ENCODE measurements at places on chromosomes 11 and 22.

DNA sequence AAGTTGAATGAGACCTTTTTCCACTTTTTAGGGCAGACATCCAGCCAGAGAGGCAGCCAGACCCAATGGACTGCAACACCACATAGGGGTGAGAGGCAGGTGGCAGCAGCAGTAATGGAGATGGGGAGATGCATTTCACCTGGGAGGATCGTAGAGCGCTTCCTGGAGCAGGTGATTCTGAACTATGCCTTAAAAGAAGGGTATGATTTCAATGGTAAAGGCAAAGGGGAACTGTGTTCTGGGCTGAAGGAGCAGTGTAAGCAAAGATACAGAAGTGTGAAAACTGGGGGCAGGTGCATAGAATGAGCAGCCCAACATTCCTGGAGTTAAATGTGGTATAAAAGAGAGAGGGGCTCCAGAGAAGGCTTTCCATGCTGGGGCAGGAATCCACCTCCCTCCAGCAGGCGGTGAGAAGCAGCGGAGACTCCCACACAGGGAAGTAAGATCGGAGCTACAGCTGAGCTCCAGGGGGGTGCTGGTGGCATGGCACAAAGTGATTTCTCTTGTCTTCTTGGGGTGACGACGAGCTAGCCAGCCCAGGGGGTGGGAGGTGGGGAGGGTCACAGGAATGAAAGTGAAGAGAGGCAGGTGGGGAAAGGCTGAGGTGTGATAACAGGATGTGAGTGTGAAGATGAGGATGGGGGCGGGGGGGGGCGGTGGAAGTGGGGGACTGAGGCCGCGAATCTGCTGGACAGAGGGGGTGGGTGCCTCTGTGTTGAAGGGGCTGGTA lies 4.3 kb upstream of the SERHL2 start:
- no peak for DNase-seq

GRCh38 chr22:25780673-25781072 lies 38.7 kb downstream of the MYO18B start:
- DNase-seq: no peak

DNA sequence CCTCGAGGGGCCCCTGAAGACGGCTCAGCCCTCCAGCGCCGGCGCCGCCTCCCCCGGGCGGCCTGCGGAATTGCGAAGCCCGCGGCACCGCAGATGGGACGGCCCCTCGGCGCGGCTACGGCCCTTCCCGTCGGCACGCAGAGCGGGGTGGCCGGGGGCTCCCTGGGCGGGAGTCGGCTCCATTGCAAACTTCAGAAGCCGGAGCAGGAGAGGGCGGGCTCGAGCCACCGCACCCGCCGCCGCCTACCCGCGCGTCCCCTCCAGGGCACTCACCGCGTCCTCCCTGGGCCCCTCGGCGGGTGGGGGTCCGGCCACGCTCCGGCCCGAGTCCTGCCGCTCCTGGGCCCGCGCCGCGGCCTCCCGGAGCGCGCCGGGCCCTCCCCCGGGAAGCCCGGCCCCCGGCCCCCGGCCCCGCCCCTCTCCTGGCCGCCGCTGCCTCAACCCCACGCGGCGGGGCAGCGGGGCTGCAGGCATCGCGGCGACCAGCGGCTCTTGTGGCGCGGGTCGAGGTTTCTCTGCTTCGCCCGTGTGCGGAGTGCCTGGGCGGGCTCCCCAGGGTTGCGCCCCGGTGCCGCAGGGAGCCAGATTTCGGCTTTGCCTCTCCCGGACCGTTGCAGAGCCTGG lies at the start of gene PACSIN3:
PACSIN3 (minus strand) TSS at position 359 of the 624 bp plus-strand sequence. CDS start 3,707 bp downstream, outside the sequence.
- peak; percentile 83 for DNase-seq

- no peak for DNase-seq
Observed at GRCh38 chr11:128341280-128342248, 245.8 kb downstream of the ETS1 start.

- DNase-seq: peak; percentile 90
Observed at GRCh38 chr11:130599073-130599654, 150.7 kb downstream of the ADAMTS15 start.

DNA sequence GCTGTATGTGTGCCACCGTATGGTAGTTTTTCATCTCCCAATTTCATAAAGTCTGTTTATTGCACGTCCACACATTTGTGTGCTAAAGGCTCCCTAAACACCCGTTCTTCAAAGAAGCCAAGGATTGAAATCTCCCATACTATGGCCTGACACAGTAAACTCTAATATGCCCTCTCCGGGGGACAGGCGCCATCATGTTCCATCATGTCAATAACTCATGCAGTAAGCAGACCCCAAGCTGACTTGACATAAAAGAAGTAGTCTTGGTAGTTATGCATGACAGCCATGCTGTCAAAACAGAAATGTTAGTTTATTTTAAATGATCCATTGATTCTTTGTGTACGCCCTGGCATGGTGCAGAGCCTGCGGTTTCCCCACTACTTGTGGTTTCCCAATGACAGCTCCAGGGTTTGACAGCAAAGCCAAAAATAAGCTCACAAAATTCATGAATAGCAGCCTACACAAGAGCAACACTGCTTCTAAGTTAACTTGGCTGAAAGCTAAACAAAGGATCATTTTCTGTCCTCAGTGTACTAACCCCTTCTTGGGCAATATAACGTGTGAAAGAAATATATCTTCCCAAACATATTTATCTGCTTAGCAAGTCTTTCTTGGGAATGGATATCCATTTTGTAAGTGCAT lies 56.5 kb upstream of the CABP7 start:
- DNase-seq: no peak

GRCh38 chr11:117591316-117592039 lies 205.5 kb downstream of the DSCAML1 start:
- no peak for DNase-seq

DNA sequence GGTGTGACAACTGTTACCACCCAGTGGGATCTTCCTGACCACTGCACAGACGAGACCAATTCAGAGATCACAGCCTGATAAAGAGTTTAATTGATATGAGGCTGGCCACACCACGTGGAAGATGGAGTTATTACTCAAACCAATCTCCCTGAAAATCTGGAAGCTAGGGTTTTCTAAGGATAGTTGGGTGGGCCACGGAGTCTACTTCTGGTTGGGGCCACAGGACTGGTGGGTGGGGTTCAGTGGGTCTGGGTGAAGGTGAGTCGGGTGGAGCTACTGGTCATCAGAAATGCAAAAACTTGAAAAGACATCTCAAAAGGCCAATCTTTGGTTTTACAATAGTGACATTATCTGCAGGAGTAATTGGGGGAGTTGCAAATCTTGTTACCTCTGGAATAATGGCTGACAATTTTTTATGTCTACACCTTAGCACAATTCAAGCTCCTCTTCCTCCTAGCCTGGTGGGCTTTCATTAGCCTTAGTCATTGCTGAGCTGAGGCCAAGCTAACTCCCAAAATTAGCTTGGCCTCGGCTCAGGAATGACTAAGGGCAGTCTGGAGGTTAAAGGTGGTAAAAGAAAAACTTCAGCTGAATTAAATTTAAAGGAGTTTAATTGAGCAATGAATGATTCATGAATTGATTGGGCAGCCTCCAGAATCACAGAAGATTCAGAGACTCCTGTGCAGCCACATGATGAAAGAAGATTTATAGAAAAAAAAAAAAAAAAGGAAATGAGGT lies 13.1 kb downstream of the C11orf96 start:
- DNase-seq: no peak

All from left ventricle myocardium superior (tissue), 1 donor.